ENCODE measurements at places on chromosomes 16 and 17.

DNA sequence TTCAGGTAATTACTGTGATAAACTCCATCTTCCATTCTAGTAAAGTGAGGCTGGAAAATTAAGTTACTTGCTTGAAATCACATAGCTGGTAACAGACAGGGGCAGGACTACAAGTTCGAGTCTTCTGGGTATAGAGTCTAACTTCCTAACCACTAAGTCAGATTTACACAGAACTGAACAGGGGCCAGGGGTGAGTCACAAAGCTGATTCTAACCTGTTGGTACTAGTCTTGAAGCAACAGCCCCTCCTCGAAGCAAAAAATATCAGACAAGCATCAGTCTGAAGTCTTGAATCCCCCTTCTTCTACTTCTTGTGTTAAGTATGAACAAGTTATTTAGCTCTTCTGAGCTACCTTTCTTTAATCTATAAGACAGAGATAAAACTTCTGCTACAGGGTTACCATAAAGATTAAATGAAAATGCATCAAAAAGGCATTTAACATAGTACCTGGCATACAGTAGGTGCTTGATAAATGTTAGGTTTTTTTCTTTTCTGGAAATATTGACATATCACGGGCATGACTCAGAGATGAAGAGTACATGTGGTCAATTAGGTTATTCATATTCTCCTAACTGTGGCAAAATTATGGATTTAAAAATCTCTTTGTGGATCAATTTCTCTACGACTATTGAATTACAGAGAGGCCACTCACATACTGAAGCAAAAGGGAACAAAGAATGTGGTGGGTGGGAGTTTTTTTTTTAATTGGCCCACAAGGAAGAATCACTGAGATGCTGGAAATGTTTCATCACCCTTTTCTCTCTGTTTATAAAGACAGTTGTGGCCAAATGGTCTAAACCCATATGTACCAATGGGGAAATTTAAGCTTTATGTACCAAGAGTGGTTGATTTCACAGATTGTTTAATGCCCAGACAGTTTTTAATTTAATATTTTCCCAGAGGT is 266.9 kb upstream of the DYNLRB2 start:
- no peak for DNase-seq

- no peak for DNase-seq
These were observed 245.7 kb downstream of the ENGASE start for GRCh38 chr17:79320331-79320730.

GRCh38 chr17:36900160-36900512 is 37.1 kb upstream of the LHX1 start:
- no peak for DNase-seq

DNA sequence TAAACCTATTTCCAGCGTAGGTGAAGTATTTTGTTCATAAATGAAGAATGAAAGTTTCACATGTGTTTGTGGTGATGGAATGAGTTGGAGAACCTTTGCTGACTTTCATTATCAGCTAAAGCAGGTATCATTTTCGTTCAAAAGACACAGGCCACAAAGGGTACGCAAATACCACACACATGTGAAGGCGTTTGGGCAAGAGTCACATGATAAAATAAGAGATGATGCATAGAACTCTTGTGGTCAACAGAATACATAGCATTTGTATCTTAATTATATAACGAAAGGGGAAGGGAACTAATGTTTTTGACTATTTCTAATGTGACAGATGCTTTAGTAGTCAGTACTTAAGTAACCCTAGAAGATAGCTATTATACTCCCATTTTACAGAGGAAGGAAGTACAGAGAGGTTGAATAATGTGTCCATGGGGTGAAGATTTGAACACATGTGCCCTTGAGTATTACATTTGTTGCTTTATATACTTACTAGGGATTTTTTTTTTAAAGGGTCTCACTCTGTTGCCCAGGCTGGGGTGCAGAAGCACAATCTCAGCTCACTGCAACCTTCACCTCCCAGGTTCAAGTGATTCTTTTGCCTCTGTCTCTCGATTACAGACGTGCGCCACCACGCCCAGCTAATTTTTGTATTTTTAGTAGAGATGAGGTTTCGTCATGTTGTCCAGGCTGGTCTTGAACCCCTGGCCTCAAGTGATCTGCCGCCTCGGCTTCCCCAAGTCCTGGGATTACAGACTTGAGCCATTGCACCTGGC is 4.8 kb downstream of the RPA1 start:
- no peak for DNase-seq

- DNase-seq, result no peak
These were observed 16.3 kb downstream of the PIK3R5 start for GRCh38 chr17:8949061-8949661.

- no peak for DNase-seq
These were observed 282.9 kb upstream of the IRX5 start for GRCh38 chr16:54647725-54648221.

DNA sequence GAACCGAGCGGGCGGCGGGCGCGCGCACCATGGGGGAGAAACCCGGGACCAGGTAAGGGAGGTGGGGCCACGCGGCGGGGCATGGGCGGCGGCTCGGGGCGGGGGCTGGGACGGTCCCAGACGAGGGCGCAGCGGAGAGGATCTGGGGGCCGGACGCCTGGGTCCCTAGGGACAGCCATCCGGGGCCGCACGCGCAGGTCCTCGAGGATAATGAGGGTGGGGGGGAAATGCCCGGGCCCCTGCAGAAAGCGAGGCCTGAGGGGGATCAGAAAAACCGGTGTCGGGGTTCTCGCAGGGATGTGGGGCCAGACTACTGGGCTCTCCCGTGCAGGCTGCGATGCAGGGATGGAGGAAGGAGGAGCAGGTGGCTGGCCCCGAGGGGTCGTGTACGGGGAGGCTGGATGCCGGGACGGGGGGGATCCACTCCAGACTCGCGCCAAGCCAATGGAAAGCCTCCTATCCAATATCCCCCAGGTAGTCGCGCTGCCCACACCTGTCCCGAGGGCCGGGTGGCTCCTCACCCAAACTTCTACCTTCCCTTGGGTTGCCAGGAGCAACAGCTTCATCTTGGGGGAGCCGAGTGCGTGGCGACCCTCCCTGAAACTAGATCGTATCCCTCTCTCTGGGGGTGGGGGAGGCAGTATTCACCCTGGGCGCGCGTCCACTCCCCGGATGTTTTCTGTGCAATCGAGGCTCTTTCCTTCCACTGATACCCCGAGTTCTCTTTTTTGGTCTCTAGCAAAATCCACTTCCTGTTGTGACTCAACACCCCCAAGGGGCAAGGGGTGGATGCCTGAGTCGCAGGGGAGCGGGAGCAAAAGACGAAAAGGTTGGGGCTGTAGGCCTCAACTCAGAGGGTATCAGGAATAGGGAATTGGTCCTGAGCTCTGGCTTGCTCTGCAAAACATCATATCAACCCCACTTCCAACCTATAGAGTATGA is 532 bp downstream of the ARRB2 start:
- no peak for DNase-seq
